ENCODE measurements at places on chromosomes 4 and X. TPM values are rescaled to one million over a fixed set of nuclear protein-coding genes. Genes with fewer than 3 reads are reported as not detected.

PCDH18 gene
- total RNA-seq: under 0.01 TPM

PDCL2 gene
- not detected for total RNA-seq

LRRC66 gene
- total RNA-seq: 0.10 TPM

COX7B2 gene
- not detected for total RNA-seq

S100P gene
- not detected for total RNA-seq

NPY1R gene
- total RNA-seq: 0.58 TPM

ZRSR2 gene
- total RNA-seq: 2.9 TPM

FHDC1 gene
- 0.88 TPM for total RNA-seq

CXCL3 gene
- total RNA-seq: 21.2 TPM

PTPN13 gene
- 10.5 TPM for total RNA-seq

ZNF674 gene
- 6.1 TPM for total RNA-seq

TMPRSS11F gene
- total RNA-seq: not detected

VEGFC gene
- total RNA-seq: 35.1 TPM

PLAC8 gene
- total RNA-seq: 0.18 TPM

EDA gene
- total RNA-seq: 0.10 TPM

FGFBP2 gene
- total RNA-seq: not detected

CYP4V2 gene
- 13.8 TPM for total RNA-seq

TLR3 gene
- 2.9 TPM for total RNA-seq

OTC gene
- not detected for total RNA-seq

CHIC1 gene
- total RNA-seq: 15.6 TPM

APOO gene
- total RNA-seq: 16.2 TPM

UGT2B15 gene
- not detected for total RNA-seq

LRCH2 gene
- total RNA-seq: 2.7 TPM

DGKK gene
- not detected for total RNA-seq
